Psoas muscle (tissue), 8 donors: ENCODE measurements at places on chromosomes 16 and 17.

- no peak for DNase-seq
These were observed 292.5 kb downstream of the PHKB start for GRCh38 chr16:47753659-47754058.

- DNase-seq, result no peak
These were observed 561 bp upstream of the HERPUD1 start for GRCh38 chr16:56931271-56931891.

GRCh38 chr16:2003827-2004641 is 5.6 kb downstream of the ZNF598 start:
- peak; percentile 94 for DNase-seq

DNA sequence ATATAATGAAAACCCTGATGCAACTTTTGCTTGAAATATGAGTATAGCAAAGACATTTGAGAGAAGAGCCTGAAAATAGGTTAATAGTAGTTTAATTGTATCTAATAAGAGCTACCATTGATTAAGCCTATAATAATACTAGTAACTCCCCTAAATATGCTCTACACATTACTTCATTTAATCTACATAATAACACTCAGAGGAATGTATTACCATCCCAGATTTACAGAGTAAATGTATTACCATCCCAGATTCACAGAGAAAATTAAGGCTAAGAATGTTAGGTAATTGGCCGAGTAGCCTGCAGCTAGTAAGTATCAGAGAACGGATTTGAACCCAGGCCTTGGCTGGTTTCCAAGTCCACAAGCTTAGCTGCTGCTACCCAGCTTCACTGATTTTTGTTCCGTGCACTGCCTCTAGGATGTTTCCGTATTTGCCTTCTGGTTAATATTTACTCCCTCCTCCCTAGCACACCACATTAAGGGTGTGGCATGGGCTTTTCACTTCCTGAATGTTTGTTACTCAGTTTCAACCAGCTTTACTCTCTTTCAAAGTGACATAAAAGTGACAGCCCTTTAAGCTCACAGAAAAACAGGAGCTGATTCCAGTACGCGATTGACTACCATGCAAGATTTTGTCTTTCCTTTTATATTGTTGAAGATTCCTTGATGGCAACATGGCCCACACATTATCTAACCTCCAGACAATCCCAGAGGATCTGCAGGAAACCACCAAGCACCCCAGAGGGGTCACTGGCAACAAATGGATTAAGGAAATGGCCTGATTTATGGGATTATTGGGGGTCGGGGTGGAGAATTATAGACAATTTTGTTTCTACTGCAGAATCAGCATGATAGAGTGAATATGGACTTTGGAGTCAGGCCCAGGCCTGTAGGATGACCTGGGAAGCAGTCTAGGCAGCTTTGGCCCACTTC is 26.7 kb upstream of the TOX3 start:
- no peak for DNase-seq

- DNase-seq, result no peak
These were observed 12.4 kb downstream of the IRF8 start for GRCh38 chr16:85911251-85911930.

DNA sequence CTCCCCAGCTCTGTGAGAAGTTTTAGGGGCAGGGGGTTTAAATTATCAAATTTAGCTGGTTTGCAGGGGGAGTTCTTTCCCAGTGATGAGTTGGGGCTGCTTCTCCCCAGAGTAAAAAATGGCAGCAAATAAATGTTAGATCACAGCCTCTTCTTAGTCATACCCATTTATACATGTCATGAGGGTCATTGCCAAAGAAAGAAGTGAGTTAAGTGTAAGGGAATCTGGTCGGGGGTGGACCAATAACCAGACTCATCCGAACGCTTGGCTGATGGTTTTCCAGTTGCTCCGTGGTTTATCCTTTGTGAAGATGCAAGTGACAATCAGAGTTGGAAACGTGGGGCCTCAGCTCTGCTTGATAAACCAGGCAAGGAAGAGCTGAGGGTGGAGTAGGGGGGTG is 87.1 kb downstream of the PLXDC1 start:
- no peak for DNase-seq

DNA sequence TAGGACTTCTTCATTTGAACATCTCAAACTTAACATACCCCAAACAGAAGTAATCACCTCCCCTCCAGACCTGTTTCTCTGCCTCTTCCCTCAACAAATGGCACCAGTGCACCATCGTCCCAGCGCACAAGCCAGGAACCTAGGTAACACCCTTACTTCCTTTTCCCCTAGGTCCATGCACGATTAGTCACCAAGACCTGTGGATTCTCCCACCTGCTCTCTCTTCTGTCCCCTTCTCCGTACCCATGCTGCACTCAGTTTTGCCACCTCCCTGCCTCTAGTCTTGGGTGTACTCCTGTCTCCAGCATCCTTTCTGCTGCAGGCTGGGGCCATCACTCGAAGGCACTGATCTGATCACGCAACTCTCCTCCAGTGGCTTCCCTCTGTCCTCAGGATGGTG is 3.2 kb downstream of the EMC8 start:
- no peak for DNase-seq

DNA sequence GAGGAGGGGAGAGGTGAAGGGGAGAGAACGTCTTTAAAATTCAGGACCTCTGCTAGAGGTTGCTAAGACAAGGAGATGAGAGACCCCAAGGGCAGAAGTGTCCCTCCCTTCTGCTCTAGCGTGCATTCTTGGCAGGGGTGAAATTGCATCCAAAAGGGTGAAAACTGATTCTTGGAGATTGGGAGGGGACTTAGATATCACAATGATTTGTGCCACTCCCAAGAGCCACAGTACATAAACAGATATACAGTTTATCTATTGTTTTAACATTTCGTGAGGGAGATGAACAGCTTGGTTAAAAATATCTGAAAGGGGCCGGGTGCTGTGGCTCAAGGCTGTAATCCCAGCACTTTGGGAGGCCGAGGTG is 12.8 kb downstream of the CAVIN1 start:
- DNase-seq, result no peak

GRCh38 chr17:39629494-39629880 is 2.7 kb downstream of the PPP1R1B start:
- DNase-seq, result no peak

- DNase-seq, result no peak
These were observed 310.2 kb upstream of the SALL1 start for GRCh38 chr16:51461255-51461654.

GRCh38 chr17:1941272-1942065 is 83.7 kb downstream of the RTN4RL1 start:
- no peak for DNase-seq

DNA sequence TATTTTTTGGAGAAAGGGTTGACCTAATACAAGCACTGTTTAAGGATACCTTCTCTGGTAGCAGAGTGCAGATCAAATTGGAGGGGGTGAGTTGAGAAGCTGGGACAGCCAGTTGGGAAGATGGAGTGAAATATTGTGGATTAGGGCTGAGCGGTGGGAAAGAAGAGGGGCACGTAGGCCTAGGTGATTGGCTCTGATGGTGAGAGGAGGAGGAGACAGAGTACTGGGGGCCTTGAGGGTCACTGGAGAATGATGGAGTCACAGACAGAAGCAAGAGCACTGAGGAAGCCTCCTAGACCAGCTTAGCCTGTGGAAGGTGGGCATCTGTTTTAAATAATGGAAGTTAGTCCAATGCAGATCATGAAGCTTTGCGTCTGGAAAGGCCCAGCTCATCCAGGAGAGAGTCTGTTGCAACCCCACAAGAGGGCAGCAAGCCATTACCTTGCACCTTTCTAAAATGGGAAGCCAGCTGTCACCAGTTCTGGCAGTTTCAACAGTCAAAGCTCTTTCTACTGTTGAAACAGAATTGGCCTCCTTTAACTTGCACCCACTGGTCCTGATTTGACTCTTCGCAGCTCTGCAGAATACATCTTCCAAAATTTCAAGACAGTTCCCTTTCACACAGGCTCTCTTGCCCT is 11.8 kb downstream of the SLC9A5 start:
- DNase-seq, result peak; percentile 53

DNA sequence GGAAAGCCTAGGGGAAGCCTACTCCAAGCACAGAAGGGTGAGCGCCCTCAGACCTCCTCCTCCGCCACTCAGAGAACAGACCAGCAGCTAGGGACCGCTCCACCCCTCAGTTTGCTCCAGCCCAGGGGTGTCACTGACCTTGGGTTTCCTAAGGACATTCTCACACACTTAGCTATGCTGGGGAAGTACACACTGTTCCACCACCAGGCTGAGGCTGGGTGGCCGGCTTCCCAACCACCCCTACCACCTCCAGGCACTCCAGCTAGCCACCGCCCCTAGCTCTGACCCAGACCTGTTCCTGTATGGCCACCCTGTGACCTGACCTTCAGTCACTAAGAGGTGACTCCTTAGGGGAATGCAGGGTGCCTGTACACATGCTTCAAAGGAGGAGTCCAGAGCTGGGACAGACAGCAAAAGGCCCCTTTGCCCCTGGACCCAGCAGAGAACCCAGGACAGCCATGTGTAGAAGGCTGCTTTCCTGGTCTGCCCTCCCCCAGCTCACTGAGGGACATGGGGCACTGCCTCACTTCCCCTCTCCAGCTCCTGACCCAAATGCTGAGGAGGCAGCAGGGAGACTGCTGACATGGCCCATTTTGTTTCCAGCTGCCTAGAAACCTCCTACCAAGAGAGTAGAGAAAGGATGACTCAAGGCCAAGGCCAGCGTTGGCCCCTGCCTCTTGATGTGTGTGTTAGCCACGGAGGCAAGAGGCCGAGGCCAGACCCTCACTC is 6.7 kb downstream of the HSPB9 start:
- DNase-seq, result no peak

DNA sequence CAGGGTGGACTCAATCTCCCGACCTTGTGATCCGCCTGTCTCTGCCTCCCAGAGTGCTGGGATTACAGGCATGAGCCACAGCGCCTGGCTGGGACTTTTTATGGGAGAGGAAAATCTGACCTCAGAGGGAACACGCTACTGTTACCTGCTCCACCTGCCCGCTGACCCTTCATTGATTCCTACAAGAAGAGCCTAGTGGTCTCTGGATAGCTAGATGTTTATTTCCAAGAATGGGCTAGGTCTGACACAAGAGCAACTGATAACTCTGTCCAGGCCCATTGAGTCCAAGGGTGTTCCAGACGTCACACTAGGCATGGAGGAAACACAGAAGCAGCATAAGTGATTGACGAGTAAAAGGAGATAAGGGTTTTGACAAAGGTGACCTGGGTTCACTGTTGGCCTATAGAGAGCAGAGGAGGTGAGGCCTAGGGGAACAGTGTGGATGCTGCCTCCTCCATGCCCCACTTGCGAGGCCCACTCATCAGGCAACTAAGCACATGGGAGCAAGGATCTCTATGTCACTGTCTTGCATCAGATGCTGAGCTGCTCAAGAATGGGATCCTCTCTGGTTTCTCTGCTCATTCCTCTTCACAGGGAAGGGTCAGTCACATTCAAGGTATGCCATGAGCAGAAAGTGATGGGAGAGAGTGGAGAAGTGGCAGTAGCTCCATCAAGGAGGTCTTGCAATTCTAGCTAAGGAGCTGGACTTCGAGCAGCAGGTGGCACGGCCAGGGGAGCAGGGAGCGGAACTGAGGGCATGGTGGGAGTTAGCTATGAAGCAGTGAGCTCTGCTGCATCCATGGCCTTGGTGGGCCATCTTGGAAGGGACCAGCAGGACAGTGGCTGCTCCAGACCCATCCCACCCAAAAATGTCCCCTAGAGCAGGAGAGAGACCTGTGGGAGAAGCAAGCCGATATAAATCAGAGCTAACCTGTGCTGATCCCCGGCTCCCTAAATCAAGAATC is 145.2 kb downstream of the WSCD1 start:
- DNase-seq, result no peak

- DNase-seq, result no peak
These were observed 20.4 kb upstream of the YPEL2 start for GRCh38 chr17:59311051-59311468.

DNA sequence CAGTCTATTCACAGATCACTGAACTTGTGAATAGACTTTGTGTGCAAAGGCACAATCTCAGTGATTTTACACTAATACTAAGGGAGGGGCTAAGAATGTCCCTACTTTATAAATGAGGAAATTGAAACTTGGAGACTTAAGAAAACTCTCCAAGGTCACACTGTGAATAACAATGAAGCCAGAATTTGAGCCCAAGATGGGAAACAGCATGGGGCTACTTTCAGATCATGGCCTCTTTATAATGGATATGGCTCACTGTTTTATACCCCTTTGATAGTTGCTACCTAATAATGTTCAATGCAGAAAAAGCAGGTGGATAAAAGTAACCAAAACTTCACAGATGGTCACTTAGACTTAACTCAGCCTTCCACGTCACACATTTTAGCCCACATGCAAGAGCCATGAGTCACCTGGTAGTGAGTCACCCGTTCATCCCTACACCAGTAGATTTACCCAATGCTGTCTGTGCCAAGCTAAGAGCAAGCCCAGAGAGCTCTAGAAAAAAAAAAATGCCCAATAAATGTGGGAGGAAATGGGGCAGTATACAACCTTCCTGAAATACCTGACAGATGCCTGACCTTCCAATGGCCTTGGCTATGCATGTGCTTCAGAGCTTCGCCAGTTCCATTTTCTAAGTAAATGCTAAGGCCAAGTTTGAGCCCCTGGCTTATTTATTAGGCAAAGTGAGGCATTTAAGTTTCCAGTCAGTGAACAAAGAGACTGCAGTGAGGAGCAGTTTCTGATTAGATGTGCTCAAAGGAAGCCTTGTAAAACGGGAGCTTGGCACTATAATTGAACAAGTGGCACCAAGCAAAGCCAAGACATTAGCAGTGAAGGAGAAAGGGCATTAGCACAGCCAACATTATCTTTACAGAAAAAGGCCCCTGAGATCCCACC is 219.7 kb downstream of the TMEM114 start:
- DNase-seq, result no peak

- DNase-seq, result no peak
These were observed 43.5 kb downstream of the TBX21 start for GRCh38 chr17:47776330-47777197.

DNA sequence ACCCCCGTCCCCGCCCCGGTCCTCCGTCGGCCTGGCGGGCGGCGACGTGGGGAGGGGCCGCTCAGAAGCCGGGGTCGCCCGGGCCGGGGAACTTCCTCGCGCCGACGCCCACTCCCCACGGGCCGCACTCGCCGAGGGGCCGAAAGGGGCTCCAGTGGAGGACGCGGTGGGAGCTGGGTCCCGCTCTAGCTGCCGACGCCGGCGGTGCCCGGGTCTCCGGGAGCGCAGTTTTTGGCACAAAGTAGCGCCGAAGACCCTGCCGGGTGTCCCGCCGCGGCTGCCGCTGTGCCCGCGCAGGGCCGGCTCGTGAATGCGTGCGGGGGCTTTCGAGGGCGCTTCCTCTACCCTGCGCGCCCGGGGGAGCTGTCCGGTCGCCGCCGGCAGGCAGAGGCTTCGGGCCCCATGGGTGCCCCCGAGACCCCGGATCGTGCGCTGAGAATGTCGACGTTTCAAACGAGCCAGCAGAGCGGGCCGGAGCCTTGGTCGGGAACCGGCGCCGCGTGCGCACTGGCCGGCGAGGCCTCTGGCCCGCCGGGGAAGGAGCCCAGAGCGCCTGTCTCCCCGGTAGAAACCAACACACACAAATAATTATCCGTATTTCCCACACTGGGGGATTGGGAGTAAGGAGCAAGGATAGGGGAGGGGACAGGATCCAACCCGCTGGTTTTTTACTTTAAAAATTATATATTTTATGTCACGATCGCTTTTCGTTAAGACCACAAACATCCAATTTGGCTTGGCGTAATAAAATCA is 46.6 kb upstream of the SLC38A10 start:
- DNase-seq, result no peak

- DNase-seq, result peak; percentile 27
These were observed 706 bp downstream of the HLF start for GRCh38 chr17:55265311-55266021.
